ENCODE measurements at places on chromosomes 11 and 22. TPM values are rescaled to one million over a fixed set of nuclear protein-coding genes. Genes with fewer than 3 reads are reported as not detected.
A peak's percentile ranks its signal among the peaks of the same experiment; 100 is the strongest.

DNA sequence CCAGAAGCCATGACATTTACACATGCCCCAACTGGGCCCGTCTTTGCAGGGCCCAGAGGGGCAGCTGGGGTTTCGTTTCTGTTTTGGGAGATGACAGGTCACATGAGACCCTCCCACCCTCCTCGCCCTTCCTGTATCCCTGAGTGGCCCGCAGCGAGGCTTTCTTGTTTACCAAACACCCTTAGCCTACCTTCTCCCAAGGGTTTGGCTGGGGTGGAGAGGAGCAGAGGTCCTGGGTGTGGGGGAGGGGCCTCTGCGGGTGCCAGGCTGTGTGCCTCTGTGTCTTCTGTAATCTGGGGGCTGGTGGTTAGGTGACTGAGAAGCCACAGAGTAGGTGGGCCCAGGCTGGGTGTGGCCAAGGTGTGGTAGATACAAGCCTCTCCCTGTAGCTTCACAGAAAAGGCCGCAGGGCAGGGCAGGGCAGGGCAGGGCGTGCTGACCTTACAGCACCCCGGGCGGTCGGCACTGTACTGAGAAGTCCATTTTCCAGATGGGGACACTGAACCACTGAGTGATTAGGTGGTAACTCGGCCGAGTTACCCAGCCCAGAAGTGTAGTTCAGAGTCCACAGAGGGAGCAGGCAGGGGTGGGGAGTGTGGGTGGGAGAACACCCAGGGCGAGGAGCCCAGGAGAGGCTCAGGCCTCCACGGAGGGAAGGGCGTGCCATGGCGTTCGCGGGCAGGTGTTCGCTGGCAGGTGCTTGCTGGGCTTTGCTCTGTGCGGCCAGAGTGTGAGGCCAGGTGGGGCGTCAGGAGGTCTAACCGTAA is 8.7 kb downstream of the PRR5 start:
- DNase-seq: no peak
- no peak overlapping the region for H3K4me3 ChIP-seq
- no peaks in the 10 kb centered on the region for H3K36me3 ChIP-seq

- DNase-seq: peak; percentile 10
- H3K4me1 ChIP-seq: peaks cover 20% of the 10 kb centered on the region
- peak overlapping the region; percentile 20 for H3K27ac ChIP-seq
- no peaks in the 10 kb centered on the region for H3K27me3 ChIP-seq
- H3K4me3 ChIP-seq: no peak overlapping the region
Observed at GRCh38 chr11:58640386-58641023, 18.0 kb downstream of the CNTF start.

OR4C46 gene
- total RNA-seq: not detected

DNA sequence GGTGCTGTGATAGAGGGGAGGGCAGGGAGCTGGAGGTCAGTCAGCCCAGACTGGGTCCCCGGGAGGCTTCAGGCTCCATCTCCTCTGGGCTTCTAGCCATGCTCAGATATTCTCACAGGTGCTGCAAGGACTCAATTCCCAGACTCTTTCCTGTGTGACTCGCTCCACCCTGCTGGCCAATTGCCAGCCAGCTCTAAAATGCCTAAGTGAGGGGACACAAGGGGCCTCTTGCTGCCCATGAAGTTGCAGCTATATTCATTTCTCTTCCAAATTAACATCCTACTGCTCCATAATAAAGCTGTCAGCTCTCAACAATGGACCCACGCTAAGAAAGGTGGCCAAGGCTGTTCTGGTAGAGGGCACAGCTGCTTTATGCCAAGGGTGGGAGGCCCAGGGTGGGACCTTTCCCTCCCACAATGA is 101.5 kb downstream of the PLEKHA7 start:
- H3K4me3 ChIP-seq: no peak overlapping the region
- H3K27ac ChIP-seq: no peak overlapping the region
- H3K36me3 ChIP-seq: no peaks in the 10 kb centered on the region
- peaks cover 14% of the 10 kb centered on the region for H3K4me1 ChIP-seq

- peaks cover 20% of the 10 kb centered on the region for H3K27me3 ChIP-seq
- H3K27ac ChIP-seq: no peak overlapping the region
- no peaks in the 10 kb centered on the region for H3K36me3 ChIP-seq
- DNase-seq: no peak
- no peak overlapping the region for H3K4me3 ChIP-seq
- no peaks in the 10 kb centered on the region for H3K4me1 ChIP-seq
Observed at GRCh38 chr22:35135165-35135564, 69.2 kb downstream of the ISX start.

- DNase-seq: no peak
- no peaks in the 10 kb centered on the region for H3K36me3 ChIP-seq
Observed at GRCh38 chr22:23133922-23134321, 7.9 kb downstream of the RSPH14 start.

DNA sequence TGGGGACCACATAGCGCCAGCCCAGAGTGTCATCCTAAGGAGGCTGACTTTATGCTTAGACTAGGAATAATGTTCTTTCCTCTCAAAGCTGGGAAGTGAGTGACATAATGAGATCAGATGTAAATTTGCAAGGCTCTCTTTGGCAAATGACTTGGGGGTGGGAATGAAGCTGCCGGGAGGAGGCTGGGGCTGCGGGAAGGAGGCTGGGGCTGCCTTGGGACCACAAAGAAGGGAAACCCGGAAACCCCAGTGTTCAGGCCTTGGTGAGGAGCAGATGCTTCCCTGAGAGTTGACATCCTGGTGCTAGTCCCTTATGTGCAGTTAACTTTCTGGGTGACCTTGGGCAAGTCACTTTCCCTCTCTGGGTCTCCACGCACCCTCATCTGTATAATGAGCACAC is 182.0 kb downstream of the CHST1 start:
- peaks cover 16% of the 10 kb centered on the region for H3K27me3 ChIP-seq
- no peak for DNase-seq

DNA sequence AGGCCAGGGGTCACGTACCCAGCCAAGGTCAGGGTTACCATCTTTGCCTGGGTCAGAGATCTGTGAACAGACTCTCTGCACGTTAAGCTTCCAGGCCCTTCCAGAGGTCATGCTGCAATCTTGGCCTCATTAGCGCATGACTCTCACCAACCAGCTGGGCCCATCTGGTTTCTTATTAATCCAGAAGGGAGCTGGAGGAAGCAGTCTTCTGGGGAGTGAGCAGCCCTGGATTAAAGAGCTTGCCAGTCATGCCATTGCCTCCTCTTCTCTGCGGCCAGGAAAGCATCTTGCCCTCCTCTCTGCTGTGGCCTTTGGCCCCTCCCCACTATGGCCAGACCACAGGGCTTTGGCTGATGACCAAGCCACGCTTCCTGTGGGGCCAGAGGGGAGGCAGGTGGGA is 57.4 kb downstream of the CHST1 start:
- H3K36me3 ChIP-seq: no peaks in the 10 kb centered on the region
- no peak overlapping the region for H3K27ac ChIP-seq
- DNase-seq: no peak
- no peak overlapping the region for H3K4me3 ChIP-seq
- no peaks in the 10 kb centered on the region for H3K4me1 ChIP-seq
- H3K27me3 ChIP-seq: peaks cover 26% of the 10 kb centered on the region

DNA sequence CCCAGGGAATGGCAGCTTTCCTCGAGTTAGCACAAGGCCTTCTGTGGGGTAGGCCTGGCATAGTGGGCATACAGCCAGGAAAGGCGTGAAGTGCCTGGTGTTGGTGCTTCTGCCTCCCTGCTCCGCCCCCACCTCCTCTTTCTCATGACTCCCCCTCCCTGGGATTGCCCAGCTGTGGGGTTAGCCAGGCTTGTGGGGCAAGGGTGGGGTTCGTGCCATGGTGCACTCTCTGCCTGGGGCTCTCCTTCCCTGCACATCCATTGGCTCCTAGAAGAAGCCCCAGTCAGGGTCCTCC is 236.8 kb upstream of the NCAM1 start:
- no peaks in the 10 kb centered on the region for H3K36me3 ChIP-seq
- DNase-seq: no peak
- peaks cover 21% of the 10 kb centered on the region for H3K27me3 ChIP-seq
- no peak overlapping the region for H3K27ac ChIP-seq
- no peak overlapping the region for H3K4me3 ChIP-seq

CPT1A gene
- total RNA-seq: 16.1 TPM

C11orf86 gene
- total RNA-seq: not detected

GRCh38 chr11:69362315-69362714 is 68.4 kb downstream of the MYEOV start:
- peak; percentile 3 for DNase-seq
- no peak overlapping the region for H3K4me3 ChIP-seq
- no peaks in the 10 kb centered on the region for H3K27me3 ChIP-seq
- no peaks in the 10 kb centered on the region for H3K36me3 ChIP-seq

NELL1 gene
- total RNA-seq: not detected

FEN1 gene
- total RNA-seq: 74.7 TPM

SLC22A6 gene
- total RNA-seq: not detected

GRCh38 chr11:33907421-33907820 is 15.5 kb upstream of the LMO2 start:
- H3K36me3 ChIP-seq: no peaks in the 10 kb centered on the region
- no peak overlapping the region for H3K27ac ChIP-seq
- H3K4me3 ChIP-seq: no peak overlapping the region
- peaks cover 30% of the 10 kb centered on the region for H3K27me3 ChIP-seq

DNA sequence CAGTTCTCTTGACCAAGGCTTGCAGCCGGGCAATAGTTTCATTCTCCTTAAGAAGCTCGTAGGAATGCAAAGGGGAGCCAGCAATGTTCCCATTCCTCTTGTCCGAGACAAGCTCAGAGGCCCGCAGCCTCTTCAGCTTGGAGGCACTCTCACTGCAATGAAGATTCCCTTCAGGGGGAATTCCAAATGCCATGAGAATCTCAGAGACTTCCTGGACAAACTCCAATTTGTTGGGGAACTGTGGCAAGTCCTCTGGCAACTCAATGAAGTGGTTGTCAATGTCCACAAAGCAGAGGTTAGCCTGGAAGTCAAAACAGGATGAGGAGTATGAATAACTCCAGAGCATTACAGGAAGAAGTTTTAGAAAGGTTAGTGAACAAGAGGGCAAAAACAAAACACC is 84.4 kb downstream of the DENND5A start:
- H3K27ac ChIP-seq: no peak overlapping the region
- H3K4me3 ChIP-seq: no peak overlapping the region
- no peaks in the 10 kb centered on the region for H3K27me3 ChIP-seq
- no peak for DNase-seq

DNA sequence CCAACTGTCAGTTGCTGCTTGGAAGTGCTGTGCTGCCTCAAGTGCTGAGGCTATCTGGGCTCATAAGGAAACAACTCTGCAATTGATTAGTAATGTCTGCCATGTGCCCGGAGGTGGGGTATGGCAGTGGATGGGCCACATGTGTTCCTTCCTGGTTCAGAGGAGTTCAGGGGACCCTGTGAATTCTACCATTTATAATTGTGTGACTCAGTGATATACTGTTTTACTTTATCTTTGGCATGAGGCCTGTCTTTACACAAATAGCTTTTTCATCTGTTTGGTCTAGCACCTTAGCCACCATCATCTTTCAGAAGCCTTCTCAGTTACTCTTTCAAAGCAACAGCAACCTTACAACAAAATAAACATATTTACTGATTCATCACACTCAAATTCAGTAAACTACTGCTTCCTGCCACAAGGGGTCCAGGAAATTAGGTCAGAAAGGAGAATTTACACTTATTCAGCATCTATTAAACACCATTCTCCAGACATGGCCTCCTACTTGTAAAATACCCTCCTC is 20.9 kb downstream of the DKK3 start:
- DNase-seq: no peak
- no peak overlapping the region for H3K27ac ChIP-seq
- no peaks in the 10 kb centered on the region for H3K27me3 ChIP-seq
- peaks cover 2% of the 10 kb centered on the region for H3K4me1 ChIP-seq
- no peaks in the 10 kb centered on the region for H3K36me3 ChIP-seq

KIAA0930 gene
- total RNA-seq: 16.6 TPM

DNA sequence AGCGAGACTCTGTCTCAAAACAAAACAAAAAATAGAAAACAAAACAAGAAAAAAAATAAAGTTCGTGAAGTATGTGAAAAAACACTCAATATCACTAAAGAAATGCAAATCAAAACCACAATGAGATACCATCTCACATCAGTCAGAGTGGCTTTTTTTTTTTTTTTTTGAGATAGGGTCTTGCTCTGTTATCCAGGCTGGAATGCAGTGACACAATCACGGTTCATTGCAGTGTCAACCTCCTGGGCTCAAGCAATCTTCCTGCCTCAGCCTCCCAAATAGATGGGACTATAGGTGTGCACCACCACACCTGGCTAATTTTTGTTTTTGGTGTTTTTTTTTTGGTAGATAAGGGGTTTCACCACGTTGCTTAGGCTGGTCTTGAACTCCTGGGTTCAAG is 37.5 kb downstream of the ATG16L2 start:
- DNase-seq: no peak
- H3K36me3 ChIP-seq: peaks cover 1% of the 10 kb centered on the region

- H3K27ac ChIP-seq: no peak overlapping the region
- H3K27me3 ChIP-seq: no peaks in the 10 kb centered on the region
- H3K4me1 ChIP-seq: no peaks in the 10 kb centered on the region
- no peak overlapping the region for H3K4me3 ChIP-seq
- no peaks in the 10 kb centered on the region for H3K36me3 ChIP-seq
Observed at GRCh38 chr11:9973921-9974320, 310.0 kb downstream of the SWAP70 start.

CCDC81 gene
- 0.81 TPM for total RNA-seq

DNA sequence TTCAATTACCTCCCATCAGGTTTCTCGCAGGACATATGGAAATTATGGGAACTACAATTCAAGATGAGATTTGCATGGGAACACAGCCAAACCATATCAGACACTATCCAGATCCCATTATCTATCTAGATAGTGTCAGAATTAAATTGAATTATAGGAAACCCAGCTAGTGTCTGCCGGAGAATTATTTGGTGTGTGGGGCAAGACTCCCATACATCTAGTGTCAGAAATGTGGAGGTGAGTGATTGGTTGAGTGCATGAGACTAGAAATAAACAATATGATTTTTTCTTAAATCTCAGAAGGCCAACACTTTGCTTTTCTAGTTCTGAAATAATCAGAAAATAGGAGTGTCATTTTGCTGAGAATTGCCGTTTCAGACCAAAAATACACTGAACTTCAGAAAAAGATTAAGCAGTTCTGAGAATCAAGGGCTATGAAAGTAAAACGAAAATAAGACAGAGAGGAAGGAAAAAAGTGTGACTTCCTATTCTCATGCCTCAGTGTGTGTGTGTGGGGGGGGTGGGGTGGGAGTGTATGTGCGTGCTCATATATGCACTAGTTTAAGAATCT is 21.3 kb downstream of the CASP12 start:
- H3K4me1 ChIP-seq: peaks cover 32% of the 10 kb centered on the region
- DNase-seq: no peak
- H3K36me3 ChIP-seq: no peaks in the 10 kb centered on the region
- H3K27me3 ChIP-seq: no peaks in the 10 kb centered on the region
- H3K4me3 ChIP-seq: peak overlapping the region; percentile 22
- H3K27ac ChIP-seq: peak overlapping the region; percentile 59

SPA17 gene
- total RNA-seq: 3.9 TPM

MAP6 gene
- total RNA-seq: not detected

ELF5 gene
- total RNA-seq: not detected
